ENCODE measurements at places on chromosomes 6 and 20.

DNA sequence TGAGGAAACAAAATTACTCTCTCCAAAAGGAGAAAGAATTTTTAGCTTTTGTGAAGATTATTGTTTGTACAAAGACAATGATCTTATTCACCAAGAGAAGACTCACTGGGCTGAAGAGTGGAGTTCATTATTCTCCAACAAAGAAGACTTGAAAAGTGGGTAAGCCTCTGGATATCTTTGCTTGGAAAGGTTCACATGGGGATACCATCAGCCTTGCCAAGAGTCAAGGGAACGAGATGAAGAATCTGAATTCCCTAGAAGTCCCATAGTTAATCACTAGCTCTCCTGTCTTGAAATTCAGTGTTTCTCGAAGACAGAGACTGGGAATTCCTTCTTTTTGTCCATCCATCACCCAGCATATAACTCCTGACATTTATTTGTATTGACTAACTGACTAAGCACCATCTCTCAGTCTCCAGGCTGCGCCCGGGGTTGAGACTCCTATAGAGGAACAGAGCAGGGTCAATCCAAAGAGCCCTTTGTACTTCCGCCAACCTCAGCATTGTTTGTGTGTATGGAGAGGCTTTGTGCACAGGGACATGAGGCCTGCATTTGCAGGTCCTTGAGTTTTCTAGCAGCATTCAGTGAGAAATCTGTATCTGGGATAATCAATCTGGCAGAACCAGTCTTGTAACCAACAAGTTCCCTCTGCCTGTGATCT lies 461.9 kb downstream of the KIF16B start:
- no peak for DNase-seq

- no peak for DNase-seq
Observed at GRCh38 chr6:26295691-26296555, 69.1 kb upstream of the BTN3A2 start.

DNA sequence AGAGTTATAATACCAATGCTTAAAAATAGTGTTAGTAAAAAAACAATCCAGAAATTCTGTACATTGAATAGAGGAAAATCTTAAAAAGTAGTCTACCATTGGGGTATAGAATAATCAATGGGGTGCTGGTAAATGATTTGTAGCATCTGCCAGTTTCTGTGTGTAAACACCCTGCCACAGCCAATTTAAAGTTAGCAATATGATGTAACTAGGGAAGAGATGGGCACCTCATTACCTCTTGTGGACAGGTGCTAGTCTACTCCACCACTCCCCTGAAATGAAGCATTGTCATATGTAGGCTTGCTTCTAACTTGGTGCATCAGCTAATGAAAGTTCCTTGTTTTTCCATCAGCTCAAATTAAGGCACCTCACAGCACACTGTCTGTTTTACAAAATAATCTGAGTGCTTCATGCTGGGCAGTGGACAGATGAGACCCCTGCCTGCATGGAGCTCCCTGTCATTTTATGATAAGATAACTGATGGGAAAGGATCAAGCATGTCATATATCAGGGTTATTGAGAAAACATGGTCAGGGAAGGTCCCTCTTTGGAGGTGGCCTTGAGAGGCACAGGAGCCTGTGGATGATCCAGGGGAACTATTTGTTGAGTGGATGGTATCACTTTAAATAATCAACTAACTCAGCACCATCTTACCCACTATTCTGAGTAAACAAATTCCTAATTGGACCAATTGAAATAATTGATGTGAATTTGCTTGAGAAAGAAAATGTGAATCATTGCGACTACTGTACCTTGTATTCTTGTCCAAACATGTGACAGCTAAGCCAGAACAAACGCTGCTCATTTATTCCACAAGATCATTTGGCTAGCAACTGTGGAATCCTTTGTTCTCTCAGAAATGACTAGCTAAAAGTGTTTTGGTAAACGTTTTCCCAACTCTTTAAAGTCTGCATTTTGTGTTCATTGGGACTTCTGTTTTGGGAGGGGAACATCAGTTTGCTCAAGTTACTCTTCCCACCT lies 45.9 kb upstream of the CSE1L start:
- no peak for DNase-seq

GRCh38 chr20:3800256-3800877 lies 4.3 kb downstream of the CDC25B start:
- DNase-seq = no peak

DNA sequence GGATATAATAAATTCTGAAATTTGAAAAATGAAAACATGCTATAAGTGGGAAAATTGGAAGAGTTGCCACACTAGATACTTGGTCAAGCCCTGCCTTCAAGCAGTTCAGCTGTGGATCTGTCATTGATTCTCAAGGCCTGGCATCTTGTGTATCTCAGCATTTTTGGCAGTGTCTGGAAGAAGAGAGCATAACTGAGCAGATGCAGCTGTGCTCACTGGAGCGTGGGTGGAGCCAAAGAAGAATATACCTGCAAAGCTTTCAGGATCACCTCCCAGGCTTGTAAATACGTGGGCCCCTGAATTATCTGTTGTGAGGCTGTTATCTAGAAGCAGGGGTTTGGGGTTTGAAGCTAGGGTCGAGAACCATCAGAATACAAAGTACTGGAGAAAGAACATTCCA lies 31.3 kb upstream of the CHD6 start:
- DNase-seq = no peak

- no peak for DNase-seq
Observed at GRCh38 chr6:83042467-83043053, 23.1 kb downstream of the UBE3D start.

- no peak for DNase-seq
Observed at GRCh38 chr6:23454080-23454976, 671.7 kb upstream of the NRSN1 start.

GRCh38 chr6:150202934-150203333 lies 60.1 kb downstream of the PPP1R14C start:
- no peak for DNase-seq

GRCh38 chr6:30212865-30213666 lies at the start of gene TRIM26:
TRIM26 (minus strand) TSS chr6:30213406; CDS start chr6:30199103, 14,303 bp downstream.
- peak; percentile 97 for DNase-seq
